ENCODE measurements at places on chromosomes 1 and 21.

- peak; percentile 81 for DNase-seq
These were observed 44.9 kb downstream of the CHAF1B start for GRCh38 chr21:36429947-36430546.

- no peak for DNase-seq
These were observed 20.1 kb upstream of the HPCAL4 start for GRCh38 chr1:39711104-39711965.

GRCh38 chr21:19440792-19441655 is 1037.4 kb upstream of the TMPRSS15 start:
- DNase-seq = no peak

GRCh38 chr21:21466752-21467151 is 468.5 kb downstream of the NCAM2 start:
- DNase-seq = no peak

DNA sequence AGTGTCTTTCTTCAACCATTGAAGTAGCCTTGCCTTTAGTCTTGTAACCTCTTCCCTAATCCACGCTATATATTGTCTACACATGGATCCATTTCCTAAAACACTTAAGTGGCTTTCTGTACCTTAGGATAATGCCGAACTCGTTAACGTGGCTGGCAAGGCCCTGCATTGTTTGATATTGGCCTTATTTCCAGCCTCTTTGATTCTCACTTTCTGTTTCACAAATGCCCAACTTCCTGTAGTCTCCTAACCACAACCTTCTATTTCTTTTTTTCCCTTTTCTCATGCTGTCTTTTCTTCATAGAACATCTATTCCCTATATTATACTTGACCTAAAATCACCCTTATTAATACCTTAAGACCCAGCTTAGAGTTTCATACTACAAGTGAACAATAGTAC is 536.0 kb downstream of the LMO4 start:
- no peak for DNase-seq

Measured in CD4-positive, alpha-beta T cell treated with Interleukin-17A for 4 hours (primary cell).